ENCODE measurements at places on chromosomes 11 and 22.
A peak's percentile ranks its signal among the peaks of the same experiment; 100 is the strongest.

GRCh38 chr11:123409456-123410217 lies 20.4 kb upstream of the GRAMD1B start:
- no peak for DNase-seq

DNA sequence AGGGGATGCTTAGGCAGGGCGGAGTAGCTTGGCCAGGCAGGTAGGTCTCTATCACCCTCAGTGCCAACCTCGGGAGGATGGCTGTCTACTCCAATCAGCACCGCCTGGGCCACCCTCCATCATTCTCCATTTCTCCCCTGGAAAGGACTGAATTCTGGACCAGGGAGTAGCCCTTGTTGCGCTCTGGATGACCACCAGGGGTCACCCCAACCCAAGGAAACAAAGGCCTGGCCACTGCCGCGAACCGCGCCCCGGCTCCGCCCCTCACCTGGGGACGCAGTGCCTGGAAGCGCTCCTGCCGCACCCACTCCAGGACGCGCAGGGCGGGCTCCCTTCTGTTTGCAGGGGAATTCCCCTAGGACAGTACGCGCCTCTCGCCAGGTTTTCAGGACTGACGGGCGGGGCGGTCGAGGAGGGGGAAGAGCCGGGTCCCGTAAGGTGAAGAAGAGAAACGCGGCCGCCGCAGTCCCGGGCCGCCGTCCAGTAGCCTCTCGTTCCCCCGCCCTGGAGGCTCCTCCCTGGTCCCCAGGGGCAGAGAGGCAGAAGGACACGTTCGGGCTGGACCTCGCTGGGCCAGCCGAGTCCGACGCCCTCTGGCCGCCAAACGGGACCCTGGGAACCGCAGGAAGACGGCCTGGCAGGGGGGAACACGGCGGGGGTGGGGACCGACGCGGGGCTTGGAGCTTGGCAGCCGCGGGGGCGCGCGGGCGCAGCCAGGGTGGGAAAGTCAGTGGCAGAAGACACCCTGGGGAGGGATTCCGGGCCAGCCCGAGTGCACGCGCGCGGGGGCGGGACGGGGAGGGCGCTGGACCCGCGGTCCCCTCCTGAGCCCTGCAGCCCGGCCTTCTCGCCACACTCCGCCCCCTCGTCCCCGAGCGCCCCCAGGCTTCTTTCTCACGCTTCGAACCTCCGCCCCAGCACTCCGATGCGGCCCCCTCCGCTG lies 7.1 kb downstream of the SCN4B start:
- DNase-seq: peak; percentile 93

GRCh38 chr11:115996808-115997188 lies 492.6 kb upstream of the CADM1 start:
- DNase-seq: no peak

GRCh38 chr22:49056301-49056700 lies 771.4 kb downstream of the BRD1 start:
- no peak for DNase-seq

DNA sequence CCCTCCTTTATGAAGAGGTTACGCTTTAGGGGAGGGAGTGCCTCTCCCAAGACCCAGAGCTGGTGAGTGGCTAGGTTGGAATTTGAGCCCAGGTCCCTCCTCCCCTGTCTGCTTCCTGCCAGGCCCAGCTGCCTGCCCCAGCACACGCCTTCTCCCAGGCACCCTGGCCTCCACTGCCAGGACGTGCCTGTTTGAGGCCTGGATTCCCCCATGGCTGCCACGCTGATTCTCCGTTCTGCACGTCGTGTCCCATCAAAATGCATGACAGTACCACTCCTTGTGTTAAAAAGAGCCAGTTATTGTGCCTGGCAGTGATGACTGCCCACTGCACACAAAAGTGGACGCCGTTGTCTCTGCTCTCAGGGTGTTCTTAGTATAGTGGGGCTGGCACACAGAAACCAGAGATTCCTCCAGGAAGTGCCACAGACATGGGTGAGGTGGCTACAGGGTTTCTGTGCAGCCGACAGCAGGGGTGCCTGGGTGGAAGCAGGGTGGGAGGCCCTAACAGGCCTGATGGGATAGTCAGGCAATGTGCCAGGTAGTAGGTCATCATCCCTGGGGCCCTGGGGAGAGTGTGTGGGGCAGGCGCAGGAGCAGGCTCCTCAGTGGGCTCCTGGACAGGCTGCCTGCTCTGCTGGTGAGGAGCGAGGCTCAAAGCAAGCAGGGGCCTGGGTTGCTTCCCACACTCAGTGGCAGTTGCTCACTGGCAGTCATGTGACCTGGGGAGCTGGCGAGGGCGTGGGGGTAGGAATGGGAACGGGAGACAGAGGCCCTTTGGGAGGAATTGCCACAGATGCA lies 24.2 kb downstream of the MED15 start:
- no peak for DNase-seq

DNA sequence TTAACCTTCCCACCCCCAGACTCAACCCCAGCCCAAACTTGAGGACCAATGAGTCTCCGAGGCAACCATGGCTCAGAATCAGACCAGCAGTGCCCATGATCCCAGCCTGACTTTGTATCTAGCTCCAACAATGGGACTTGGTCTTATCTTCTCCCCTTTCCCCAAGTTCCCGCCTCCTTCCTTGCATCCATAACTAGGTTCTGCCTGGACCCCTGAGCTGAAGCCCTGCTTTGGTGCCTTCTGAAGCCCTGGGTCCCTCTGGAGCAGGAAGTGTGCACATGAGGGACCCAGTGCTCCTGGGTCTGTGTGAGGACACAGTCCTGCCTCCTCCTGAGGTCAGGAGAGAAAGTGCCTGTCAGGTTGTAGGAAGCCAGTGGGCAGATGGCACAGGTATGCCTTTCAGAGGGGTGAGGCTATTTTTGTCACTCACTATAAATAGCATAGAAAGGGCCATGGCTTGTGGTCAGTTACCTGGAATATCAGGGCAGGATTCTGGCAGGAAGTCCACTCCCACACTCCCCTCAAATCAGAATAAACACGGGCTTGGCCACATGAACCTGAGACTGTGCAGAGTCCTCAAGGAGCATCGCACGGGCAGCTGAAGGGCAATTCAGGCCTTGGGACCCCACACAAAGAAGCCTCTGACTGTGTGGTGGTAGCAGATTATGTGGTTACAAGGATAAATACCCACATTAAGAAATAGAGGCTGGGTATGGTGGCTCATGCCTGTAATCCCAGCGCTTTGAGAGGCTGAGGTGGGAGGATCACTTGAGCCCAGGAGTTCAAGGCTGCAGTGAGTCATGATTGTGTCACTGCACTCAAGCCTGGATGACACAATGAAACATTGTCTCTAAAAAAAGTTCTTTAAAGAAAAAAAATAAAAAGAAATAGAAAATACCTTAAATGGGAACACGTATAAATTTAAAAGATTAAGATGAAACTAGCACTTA lies 27.4 kb downstream of the RCN1 start:
- peak; percentile 38 for DNase-seq

- no peak for DNase-seq
These were observed 29.1 kb upstream of the RFPL3 start for GRCh38 chr22:32328306-32329201.

DNA sequence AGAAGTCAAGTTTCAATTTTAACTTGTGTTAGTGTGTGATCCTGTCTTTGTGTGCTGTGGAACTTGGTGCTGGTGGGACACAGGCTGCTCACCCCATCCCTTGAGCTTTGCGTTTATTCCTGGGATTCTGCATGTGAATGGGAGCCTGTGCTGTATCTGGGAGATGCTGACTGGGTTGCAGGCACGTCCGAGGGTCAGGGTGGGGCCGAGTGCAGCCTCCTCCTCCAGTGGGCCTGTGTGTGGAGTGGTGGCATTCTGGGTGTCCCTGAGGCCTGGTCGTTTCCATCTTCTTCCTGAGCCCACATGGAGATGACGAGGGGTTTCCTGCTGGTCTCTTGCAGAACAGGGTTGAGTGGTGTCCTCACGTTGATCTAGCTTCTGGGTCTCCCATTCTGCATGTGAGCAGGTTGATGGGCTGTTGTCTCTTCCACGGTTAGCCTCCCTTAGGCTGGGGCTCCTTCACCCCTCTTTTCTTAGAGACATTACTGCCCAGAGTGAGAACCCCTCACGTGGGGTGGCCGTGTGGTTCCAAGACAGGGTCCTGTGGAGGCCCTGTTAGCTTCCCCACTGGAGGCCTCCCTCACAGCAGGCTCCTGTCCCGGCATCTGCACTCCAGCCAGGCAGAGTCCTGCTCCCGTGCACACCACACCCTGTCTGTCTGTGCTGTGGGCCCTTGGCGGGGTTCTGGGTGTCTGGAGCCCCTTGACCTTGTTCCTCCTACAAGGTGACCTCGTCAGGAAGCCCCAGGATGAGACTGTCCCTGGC lies 4.9 kb downstream of the PTDSS2 start:
- DNase-seq: no peak

DNA sequence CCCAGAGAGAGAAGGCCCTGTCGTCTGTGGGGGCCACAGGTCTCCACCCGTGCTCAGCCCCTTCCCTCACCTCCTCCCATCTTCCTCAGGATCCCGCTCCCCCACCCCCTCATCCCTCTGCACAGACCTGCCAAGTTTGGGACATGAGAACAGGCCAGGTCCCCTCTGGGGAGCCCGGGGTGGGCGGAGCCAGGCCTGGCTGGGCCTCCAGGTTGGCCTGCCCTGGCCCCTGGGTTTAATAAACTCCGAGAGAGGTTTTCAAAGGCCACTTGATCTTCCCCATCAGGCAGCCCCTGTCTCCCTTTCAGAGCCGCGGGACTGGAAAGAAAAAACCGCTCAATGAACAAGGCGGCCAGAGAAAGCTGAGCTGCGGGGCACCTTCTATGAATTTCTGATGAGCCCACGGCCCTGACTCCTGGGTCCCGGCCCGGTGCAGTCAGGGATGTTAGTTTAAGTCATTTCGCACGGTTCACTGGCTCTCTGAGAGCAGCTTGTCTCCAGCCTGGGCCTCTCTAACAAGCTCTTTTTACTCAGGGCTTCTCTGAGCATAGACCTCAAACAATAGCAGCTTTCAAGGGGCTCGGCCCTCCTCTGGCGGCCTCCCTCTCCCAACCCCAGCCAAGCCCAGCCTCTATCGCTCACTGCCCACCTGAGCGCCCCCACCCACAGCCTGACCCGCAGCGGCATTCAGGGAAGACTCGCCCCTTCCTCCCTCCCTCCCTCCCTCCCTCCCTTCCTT lies 64.8 kb downstream of the RPUSD4 start:
- peak; percentile 97 for DNase-seq

DNA sequence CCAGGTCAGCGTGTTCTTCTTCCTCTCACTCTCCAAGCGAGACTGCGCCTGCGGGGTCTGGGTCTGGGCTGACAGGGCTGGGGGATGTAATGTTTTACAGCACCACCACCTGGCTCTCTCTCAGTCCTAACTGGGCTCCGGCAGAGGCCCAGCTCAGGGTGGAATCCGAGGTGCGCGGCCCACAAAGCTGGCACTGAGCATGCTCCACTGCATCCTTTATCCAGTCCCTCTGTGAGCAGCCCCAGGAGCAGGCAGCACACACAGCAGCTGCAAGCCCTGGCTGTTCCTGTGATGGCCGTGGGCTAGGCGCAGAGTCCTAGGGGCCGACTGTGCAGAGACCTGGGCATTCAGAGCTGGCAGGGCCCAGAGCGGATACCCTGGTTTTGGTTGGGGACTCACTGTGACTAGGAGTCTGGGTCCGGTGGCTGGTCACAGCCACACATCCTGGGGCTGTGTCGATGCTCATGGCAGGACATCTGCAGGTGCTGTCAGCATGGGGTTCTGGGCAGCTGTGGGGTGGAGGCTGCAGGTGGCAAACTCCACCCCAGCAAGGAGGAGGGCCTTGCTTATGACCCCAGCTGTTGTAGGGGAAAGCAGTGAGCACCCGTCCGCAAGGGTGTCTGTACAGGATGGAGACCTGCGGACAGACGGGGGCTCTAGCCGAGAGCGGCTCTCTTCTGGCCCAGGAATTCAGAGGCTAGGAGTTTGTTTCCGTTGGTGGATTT lies 4.0 kb downstream of the LRRC75B start:
- no peak for DNase-seq

DNA sequence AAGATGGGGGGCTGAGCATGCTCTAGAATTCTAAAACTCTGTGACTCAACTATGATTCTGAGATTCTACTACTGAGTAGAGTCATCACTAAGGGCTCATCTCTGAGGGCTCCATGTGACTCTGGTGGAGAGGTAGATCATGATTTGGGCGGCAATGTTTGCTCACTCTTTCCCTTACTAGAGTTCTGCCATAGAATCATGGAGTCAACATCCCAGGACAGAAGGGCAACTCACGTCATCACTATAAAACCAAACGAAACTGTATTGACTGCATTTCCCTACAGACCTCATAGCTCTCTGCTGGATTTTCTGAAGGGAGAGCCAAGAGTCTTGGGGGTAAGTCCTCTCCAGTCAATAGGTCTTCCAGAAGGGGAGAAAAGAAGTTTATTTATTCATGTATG lies at the start of gene MS4A14:
Gene MS4A14 (plus strand): TSS at position 78 of the 400 bp plus-strand sequence. CDS start 120 bp downstream, at position 198.
- no peak for DNase-seq

DNA sequence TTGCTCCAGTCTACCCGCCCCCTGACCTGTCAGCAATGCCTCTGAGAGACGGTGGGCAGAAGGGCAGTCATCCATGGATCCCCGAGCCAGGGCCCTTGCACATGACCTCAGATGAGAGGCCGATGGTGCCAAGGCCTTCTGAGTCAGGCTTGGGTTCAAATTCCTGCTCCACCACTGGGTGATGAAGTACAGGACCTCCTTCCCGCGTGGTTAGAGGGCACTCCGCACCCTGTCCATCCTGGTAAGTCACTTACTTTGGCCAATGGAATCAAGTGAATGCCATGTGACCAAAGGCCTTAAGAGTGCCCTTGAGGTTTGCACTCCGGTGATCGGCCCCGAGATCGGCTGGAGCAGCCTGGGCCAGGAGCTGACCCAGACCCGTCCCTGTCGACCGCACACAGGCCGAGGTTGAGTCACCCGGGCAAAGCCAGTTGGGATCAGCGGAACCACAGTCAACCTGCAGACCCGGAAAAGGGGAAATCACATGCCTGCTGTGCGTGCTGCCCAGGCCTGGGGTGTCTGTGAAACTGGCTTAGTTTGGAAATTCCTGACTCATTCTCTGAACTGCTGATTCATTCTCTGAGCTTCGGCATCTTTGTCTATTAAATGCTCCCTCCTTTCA lies 48.9 kb downstream of the RTL6 start:
- no peak for DNase-seq

GRCh38 chr11:32006799-32007388 lies 84.0 kb upstream of the RCN1 start:
- peak; percentile 57 for DNase-seq

GRCh38 chr22:38233427-38233826 lies 31.6 kb downstream of the MAFF start:
- no peak for DNase-seq

- DNase-seq: peak; percentile 61
These were observed 845 bp downstream of the MPPED2 start for GRCh38 chr11:30585125-30585891.

DNA sequence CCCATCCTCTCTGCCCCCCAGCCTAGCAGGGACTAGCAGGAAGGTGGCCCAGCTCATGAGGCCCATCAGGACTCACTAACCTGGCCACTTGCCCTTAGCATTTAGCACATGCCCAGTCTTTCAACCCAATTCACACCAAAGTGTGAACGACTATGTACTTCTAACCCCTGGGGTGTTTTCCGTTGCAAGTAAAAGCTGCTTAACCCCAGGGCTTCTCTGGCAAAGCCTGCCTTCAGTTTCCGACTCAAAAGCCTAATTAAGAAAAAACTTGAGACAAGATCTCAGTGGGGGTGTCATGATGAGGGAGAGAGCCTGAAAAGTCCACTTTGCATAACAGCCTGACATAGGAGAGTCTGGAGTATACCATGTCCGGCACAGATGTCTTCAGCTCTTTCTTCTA lies 347.8 kb downstream of the MN1 start:
- DNase-seq: no peak

GRCh38 chr11:85705800-85706199 lies 19.8 kb upstream of the CCDC89 start:
- no peak for DNase-seq
